ENCODE measurements at places on chromosomes 16 and 17. TPM values are rescaled to one million over a fixed set of nuclear protein-coding genes. Genes with fewer than 3 reads are reported as not detected.

DNA sequence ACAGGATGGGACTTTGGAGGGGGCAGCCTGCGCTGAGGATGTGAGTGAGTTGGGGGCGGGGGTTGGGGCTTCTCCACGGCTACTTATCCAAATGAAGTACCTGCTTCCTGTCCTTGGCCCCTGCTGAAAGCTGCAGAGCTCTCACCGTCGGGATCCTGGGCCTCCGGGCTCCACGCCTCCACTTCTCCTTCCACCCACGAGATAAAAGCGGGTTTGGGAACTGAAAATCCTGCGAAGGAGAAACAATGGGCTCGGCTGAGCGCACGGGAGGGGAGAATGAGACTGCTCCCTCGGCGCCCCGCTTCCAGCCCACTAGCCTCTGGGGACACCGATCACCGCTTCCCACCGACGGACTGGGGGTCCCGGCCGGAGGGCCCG lies 486 bp downstream of the ZNF785 start:
- peak overlapping the region; percentile 83 for H3K4me3 ChIP-seq
- no peaks in the 10 kb centered on the region for H3K4me1 ChIP-seq
- H3K27ac ChIP-seq = no peak overlapping the region

DNA sequence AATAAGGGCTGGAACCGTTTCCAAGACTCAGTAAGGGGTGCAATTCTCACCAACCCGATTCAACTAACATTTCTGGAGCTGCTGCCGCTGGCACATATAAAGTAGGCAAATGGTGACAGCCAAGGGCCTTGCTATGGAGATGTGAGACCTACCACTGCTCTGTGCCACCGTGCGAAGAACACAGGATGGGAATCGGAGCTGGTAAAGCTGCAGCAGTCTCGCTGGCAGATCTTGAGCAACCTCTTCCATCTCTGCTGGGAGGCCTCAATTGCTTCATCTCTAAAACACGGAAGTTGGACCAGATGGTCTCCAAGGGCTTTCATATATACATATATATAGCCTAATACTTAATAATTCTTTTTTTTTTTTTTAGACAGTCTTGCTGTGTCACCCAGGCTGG lies 128.9 kb upstream of the RCVRN start:
- no peak overlapping the region for H3K4me3 ChIP-seq
- H3K27ac ChIP-seq = no peak overlapping the region
- DNase-seq = no peak
- H3K4me1 ChIP-seq = 0 out of 2 replicates have a peak, but pooled peaks cover 2% of the 10 kb centered on the region
- no peaks in the 10 kb centered on the region for H3K36me3 ChIP-seq

- H3K4me3 ChIP-seq = no peak overlapping the region
- no peaks in the 10 kb centered on the region for H3K36me3 ChIP-seq
- no peak for DNase-seq
- no peaks in the 10 kb centered on the region for H3K27me3 ChIP-seq
- H3K27ac ChIP-seq = no peak overlapping the region
These were observed 3.7 kb downstream of the DUSP14 start for GRCh38 chr17:37493249-37494027.

The SLC5A10 gene
- total RNA-seq = not detected

DNA sequence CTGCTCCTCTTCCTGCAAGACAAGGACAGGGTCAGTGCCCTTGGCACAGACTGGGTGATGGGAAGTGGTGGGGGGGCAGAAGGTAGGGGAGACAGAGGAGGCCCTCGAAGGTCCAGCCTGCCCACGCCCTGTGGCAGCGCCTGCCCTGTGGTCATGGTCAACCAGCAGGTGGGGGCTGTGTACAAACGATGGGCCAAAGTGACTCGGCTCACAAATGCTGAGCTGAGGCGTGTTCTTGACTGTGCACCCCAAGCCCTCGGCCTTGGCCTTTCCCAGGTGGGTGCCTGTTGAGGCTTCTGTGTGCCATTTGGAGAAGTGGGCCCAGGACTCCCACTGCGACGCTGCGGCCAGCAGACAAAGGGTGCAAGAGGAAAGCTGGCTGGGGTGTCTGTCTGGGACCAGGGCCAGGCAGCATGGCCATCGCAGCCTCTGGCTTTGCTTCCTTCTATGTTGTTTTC lies 22.6 kb downstream of the MXRA7 start:
- no peak overlapping the region for H3K4me3 ChIP-seq
- no peak for DNase-seq
- peaks cover 3% of the 10 kb centered on the region for H3K4me1 ChIP-seq
- H3K27ac ChIP-seq = no peak overlapping the region

The CFAP119 gene
- total RNA-seq = 5.4 TPM

- no peaks in the 10 kb centered on the region for H3K36me3 ChIP-seq
- H3K27me3 ChIP-seq = no peaks in the 10 kb centered on the region
- H3K4me1 ChIP-seq = no peaks in the 10 kb centered on the region
- H3K4me3 ChIP-seq = no peak overlapping the region
- DNase-seq = no peak
- H3K27ac ChIP-seq = no peak overlapping the region
These were observed 58.4 kb downstream of the EPN2 start for GRCh38 chr17:19295473-19296135.

- H3K27me3 ChIP-seq = no peaks in the 10 kb centered on the region
- no peak overlapping the region for H3K4me3 ChIP-seq
- no peak for DNase-seq
- no peaks in the 10 kb centered on the region for H3K36me3 ChIP-seq
- H3K27ac ChIP-seq = no peak overlapping the region
These were observed 180.2 kb upstream of the CACNG5 start for GRCh38 chr17:66654764-66655163.

GRCh38 chr16:3458852-3459361 lies 15.4 kb downstream of the NAA60 start:
- no peaks in the 10 kb centered on the region for H3K36me3 ChIP-seq
- H3K4me3 ChIP-seq = peak overlapping the region; percentile 92
- H3K4me1 ChIP-seq = peaks cover 8% of the 10 kb centered on the region
- no peak for DNase-seq

DNA sequence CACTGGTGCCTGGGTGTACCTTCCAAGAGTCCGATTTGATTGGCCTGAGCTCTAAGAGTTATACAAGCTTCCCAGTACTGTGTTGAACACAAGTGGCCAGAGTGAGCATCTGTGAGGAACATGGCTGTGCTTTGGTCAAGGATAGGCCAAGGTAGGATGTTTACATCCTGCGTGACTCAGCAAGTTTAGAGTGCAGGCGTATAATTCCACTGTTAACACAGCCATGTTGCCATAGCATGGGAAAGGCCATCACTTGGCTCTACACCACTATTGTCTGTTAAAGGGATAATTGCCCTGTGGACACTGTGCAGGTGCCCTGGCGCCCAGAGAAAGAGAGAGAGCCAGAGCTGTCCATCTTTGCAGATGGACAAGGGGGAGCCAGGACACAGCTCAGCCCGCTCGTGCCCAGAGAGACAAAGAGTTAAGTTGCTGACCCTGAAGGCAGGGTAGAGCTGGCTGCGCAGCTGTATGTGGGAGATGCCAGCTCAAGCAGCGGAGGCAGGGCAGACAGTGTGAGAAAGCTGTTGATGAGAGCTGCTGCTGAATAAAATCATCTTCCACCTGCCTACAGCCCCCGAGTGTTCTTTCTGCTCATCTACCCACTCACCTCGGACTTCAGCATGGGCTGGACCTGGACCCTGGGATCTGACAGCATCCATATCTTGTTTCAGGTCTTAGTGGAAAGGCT lies 11.7 kb downstream of the CFAP52 start:
- H3K36me3 ChIP-seq = peaks cover 15% of the 10 kb centered on the region
- no peak overlapping the region for H3K27ac ChIP-seq
- DNase-seq = no peak
- no peak overlapping the region for H3K4me3 ChIP-seq
- no peaks in the 10 kb centered on the region for H3K27me3 ChIP-seq

Measured in H9 (cell line).